Lung (tissue), 17 donors: ENCODE measurements at places on chromosomes 5 and 9.

- no peak for DNase-seq
These were observed 10.5 kb downstream of the PTTG1 start for GRCh38 chr5:160432196-160432595.

DNA sequence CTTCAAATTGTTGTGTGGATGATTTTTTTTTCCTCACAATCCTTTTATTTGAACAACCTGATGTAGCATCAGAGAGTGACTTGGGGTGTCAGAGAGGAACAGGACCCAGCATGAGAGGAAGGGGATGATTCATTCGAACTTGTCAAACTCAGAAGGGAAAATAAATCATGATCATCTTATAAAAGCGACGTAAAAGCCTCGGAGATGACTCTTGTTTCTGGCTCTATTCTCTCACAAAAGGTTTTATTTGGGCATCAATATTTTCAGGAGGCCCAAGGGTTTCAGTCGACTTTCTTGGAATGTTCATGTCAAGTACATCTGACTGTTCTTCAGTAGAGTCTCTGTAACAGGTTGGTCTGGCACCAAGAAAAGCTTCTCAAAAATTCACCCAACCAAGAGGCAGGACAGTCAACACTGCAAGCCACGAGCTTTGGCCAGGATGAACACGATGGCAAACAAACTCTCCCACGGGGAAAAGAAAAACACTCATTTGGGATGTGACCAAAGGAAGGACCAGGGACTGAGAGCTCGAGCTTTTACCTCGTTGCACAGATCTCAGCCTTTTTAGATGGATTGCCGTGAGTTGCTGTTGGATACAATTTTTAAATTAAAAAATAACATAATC lies 55.1 kb downstream of the ANKH start:
- DNase-seq = no peak

DNA sequence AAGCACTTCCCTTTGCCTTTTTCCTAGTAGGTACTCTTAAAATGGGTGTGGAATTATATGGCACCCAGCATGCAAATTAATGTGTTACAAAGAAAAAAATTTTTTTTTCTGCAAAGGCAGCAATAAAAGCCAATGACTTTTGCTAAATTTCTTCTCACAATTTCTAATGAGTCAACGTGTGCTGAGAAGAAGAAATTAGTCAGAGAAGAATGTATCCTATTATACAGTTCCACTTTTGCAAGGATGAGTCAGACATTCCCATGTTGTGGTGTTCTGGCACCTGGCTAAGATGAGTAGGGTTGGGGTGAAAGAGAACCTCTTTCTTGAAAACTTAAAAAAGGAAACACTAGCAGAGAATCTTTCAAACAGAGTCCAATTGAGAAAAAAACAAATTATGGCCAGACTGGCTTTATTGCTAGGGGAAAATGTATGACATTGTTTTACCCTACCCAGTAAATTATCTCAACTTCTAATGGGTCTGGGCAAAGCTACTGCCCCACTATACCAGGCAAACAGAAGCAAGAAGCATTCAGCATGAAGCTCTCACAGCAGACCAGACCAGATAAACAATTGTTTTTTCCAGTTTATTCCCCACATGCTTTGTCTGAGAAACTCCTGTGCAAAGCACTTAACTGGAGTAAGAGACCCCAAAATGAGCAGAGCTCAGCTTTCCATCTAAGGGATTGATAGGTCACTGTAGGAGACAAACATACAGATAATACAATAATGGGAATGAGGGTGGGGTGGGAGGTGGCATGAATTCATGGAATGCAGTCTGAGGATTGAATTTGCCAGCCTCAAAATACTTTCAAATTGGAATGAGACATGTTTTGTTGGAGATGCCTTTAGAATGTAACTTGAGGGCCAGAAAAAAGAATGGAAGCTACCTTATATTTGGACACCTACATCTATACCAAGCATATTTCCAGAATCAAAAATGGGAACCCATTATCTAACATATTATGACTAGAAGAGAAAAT lies 220.8 kb upstream of the RFX3 start:
- DNase-seq = no peak

- no peak for DNase-seq
These were observed 106.9 kb upstream of the VCAN start for GRCh38 chr5:83364312-83365299.

GRCh38 chr5:139065306-139065705 lies 132.9 kb downstream of the SIL1 start:
- DNase-seq = no peak

DNA sequence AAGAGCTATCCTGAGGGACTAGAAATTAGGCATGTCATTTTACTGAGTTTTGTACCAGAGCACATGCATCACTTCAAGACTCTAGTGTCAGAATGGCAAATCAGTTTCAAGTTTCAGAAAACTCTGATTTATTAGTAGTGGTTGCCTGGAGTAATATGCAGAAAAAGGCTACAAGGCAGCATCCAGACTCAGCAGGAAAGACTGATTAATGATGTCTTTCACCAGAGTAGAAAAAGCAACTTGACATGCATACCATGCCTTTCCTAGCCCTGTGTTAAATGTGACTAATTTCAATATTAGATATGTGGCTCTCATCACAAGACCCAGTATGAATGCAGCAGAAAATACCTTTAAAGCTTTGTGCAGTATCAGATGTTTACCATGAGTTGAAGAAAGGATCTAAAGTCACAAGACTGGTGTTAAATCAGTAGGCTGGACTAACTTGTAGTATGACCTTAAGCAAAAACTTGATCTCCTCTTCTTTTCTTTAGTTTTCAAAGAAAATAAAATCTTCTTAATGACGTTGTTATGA lies 1251.2 kb upstream of the C9orf72 start:
- DNase-seq = no peak

- DNase-seq = peak; percentile 62
These were observed 146.4 kb downstream of the GNAQ start for GRCh38 chr9:77885104-77885672.

DNA sequence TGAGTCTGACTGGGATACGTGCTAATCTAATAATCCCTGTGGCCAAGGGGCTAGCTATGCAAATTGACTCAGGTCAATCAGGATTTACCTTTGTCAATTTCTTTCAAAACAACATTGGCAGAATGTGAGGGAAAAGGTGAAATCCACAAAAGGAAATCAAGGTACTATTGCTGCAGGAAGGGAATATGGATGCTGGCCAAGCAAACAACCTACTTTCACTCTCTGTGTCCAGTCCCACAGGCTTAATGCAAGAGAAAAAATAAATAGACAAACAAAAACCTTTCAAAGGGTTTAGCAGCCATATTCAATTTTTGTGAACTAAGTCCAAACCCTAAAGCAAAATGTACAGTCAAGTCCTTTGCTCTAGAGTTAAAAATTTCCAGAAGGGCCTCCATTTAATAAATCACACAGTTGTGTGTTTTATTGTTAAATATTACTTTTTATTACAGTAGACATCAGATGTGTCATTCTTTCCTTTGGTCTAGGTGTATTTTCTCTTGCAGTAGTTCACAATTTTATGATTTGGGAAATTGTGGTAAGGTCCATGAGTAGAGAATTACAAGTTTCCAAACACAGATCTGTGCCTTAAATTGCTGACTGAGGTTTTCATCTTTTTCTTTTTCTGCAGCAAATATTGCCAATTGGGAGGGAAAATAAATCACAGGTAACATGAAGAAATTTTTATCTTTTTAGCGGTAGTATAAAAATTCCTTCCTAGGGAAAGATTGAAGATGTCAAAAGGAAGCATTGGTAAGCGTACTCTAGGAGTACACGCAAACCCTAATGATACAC lies 309.1 kb downstream of the DMAC1 start:
- DNase-seq = no peak

DNA sequence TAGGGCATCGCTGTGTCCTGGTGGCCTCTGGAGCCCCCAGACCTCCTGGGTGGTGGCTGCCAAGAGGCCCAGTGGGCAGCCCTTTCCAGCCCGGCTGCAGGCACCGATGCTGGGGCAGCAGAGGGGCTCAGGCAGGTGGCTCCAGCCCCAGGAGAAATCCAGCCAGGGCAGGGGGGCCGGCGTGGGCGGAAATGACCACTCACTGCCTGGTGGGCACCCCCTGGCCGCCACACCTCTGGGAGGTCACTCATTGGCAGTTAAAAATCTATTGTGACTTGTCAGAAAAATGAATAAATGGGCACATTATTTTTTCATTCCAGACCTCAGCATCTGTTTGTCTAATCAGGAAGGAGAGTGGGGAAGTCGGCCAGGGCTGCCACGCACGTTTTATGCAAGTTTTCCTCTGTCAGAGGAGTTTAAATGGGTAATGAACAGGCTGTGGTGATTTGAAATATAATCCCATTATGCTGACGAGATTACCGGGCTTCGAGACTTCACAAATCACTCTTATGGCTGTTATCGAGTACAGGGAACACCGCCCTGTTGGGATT lies 171.9 kb downstream of the GAPVD1 start:
- DNase-seq = peak; percentile 32

DNA sequence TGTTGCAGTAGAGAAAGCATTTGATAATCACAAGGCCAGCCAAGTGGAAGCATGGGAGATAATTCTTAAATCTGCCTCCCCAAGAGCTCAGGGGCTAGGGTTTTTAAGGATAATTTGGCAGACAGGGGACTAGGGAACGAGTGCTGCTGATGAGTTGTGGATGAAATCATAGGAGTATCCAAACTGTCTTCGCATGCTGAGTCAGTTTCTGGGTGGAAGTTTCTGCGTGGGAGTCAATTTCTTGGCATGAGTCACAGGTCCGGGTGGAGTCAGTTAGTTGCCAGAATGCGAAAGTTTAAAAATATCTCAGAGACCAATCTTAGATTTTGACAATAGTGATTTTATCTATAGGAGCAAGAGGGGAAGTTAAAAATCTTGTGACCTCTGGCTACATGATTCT lies 112.6 kb downstream of the TMC1 start:
- DNase-seq = no peak

DNA sequence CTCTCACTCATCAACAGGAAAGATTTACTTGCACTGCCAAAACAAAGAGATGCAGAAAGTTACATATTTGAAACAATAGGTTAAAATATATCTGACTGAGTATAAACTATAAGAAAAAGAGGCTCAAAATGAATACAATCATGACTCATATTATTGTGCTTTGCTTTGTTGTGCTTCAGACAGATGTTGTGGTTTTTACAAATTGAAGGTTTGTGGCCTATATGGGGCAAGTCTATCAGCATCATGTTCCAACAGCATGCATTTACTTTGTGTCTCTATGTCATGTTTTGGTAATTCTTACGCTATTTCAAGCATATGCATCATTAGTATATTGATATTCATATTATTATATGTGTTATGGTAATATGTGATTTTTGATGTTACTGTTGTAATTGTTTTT lies 330.0 kb downstream of the PRR16 start:
- DNase-seq = no peak

DNA sequence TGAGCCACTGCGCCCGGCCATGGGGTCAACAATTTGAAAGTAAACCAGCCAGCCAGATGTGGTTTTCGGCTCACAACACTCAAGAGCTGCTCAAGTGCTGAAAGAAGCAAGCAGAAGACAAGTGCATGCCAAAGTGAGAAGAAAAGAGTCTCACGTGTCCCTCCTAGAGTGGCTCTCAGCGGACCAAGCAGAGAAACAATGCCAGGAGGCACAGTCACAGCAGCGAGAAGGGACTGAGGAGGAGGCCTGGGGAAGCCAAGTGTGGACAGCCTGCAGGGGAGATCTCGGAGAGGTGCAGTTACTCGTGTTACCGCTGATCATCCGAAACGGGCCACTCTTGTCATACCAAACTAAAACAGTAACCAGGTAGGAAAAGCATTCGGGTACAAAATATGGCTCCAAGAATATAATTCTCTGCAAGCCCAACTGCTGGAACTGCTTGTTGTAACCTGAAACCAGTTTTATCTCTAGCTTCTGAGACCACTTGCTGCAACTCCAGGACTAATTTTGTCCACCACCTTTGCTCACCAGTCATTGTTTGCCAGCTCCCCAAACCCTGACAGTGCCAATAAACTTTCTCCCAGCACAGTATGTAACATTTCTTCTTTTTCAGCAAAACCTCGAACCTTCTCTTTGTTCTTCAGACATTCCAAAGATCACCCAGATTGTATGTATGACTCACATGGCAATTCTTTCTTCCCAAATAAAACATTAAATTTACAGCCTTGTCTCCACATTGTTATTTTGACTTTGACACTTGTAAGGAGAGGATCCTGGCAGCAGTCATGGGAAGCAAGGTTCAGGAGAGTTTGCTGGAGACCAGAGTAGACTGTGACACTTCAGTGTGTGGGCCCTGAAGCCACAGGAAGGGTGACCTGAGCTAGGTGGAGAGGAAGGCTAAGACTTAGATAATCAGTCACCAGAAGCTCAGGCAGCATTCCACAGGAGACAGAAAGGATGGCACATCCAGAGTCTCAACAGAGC lies 6.3 kb downstream of the SLC35D2 start:
- peak; percentile 50 for DNase-seq

- no peak for DNase-seq
These were observed 5.5 kb upstream of the COL27A1 start for GRCh38 chr9:114149765-114150340.

DNA sequence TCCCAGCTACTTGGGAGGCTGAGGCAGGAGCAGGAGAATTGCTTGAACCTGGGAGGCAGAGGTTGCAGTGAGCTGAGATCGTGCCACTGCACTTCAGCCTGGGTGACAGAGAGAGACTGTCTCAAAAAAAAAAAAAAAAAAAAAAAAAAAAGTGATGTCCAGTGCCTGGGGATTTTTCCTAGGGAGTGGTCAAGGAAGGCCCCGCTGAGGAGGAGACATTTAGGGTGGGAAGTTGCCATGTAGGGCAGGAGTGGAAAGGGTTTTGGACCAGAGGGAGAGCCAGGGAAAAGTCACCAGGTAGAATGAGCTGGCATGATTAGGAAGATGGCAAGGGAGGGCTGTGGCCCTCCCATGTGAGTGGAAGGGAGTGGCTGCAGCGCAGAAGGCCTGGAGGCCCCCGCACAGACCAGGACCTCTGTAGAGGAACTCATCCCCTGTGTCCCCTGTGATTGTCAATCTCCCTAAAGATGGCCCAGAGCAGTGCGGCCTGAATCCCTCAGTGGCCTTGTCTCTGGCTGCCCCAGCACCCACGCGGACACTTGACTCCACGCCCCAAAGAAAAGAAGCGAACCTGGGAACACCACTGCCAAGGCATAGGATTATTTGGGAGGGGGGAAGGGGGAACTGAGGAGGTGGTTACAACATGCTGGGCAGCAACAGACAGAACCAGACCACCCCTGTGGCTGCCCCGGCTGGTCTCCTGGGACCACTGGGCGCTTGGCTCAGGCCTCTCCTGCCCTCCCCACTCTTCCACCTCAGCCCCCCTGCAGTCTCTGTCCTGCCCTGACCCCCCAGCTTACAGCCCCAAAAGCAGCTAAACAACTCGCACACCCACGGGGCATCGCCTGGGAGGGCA lies 2.6 kb upstream of the SQSTM1 start:
- DNase-seq = no peak
